PC-3 (cell line): ENCODE measurements at places on chromosomes 1 and 21.

DNA sequence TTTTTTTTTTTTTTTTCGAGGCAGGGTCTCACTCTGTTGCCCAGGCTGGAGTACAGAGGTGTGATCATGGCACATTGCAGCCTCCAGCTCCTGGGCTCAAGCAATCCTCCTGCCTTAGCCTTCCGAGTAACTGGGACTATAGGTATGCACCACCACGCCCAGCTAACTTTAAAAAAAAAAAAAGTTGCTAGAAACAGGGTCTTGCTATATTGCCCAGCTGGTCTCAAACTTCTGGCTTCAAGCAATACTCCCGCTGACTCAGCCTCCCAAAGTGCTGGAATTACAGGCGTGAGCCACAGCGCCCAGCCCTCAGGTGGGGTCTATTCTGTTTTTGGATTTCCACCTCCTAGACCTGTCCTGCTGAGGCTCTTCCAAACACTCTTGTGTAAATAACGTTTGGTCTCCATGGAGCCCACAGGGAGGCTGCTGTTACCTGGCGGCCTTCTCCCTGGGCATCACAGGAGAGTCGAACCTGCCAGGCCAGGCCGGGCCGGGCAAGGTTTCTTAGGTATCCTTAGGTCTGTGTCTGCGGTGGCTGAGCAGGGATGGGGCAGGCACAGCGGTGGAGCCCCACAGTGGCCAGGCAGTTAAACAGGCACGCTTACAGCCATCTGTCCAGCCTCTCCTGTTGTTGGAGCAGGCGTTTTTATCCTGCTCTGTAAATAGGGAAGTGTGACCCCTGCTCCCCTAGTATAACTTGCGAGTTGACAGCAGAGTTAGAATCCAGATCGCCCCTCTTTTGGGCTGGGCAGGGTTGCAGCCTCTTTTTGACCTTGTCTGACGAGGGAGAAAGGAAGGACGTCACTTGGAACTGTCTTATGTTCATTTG is 18.8 kb downstream of the PLEKHM2 start:
- DNase-seq = no peak

GRCh38 chr1:246831543-246831942 is 100.2 kb downstream of the AHCTF1 start:
- DNase-seq = no peak

DNA sequence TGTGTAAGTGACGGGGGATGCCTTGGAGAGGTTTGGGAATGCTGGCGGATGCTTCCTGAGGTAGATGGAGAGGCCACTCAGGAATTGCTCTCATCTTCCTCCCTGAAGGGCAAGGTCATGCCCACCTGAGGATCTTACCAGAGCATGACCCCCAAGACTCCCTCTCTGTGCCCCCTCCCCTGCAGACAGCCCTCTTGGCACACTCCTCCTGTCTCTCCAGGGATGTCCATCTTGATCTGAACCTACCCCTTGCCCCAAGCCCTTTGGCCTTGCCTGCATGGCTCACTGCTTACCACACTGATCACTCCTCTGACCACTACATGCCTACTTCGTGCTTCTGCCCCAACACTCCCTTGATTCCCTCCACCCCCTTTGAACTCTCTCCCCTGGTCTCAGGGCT is 17.9 kb upstream of the MPL start:
- no peak for DNase-seq

DNA sequence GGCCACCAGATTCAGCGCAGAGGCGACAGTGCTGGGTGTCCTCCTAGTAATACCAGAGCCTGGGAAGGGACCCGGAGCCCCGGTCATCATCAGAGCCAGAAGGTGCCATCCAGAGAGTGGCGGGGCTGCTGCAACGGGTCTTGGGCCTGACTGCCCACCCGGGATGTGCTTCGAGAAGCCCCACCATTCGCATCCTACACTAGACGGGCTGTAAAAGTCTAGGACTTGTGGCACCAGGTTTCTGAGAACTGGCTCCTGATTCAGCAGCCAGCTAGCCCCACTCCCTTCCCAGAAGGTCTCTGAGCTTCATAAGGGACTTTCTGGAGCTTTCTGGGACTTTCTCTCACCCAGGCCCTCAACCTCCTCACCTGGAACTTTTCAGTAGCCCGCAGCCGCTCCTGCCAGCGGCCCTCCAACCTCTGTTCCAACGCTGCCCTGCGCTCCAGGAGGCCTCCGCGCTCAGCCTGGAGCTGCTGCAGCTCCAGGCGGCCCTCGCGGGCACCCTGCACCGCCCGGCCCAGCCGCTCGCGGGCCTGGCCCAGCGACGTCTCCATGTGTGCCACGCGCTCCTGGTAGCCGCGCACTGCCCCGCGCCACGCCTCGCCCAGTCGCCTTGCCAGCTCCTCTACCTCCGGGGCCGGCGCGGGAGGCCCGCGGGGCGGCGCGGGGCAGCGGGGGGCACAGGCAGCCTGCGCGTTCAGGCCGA is 940 bp downstream of the NES start:
- no peak for DNase-seq

GRCh38 chr1:197725044-197725443 is 50.2 kb downstream of the DENND1B start:
- DNase-seq = peak; percentile 3

- DNase-seq = no peak
Measured at GRCh38 chr1:36851087-36851486, 183.2 kb downstream of the GRIK3 start.

DNA sequence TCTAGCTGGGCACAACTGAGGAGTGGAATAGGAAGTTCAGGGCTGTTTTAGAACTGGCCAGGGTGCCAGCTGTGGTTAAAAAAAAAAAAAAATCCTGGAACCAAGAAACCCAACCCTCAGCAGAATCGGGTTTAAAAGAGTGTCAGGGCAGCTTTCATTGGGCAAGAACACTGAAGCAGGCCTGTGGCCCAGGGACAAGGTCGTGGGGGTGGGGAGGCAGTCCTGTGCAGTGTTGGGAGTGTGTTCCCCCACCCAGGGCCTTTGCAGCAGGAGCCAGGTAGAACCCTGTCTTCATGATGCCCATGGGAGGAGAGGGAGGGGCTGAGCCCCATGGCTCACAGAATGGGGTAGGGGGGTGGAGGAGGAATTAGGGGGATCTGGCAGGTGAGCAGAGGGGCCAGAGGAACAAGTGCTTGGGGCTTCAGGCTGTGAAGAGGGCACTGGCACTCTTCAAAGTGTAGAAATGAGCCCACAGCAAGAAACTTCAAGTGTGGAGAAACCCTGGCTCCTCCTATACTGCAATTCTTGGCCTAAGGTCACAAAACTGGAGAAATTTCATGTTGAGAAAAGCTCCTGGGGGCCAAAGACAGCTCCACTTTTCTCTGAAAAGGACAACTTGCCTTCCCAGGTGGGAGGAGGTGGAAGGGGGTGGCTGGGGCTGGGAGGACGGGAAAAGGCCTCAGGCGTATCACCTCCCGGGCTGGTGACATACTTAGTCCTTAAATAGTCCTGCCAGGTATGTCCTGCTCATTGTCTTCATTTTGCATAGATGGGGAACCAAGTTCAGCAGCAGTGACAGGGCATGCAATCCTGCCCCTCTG is 39.3 kb downstream of the KIAA1614 start:
- DNase-seq = no peak

DNA sequence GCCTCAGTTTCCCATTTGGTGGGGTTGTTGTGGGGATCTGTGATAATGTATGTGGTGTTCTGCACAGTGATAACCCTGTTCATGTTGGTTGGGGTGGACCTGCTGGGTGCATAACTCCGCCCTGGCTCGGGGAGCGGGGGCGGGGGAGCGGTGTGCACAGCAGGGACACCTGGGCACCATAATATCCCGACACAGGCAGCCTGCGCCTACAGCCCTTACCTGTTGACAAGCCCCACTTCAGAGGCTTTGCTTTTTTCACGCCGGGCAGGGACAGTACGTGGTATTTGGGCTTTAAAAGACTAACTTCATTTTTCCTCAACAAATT is 48.0 kb upstream of the ACOT11 start:
- no peak for DNase-seq

- DNase-seq = peak; percentile 98
Measured at GRCh38 chr1:172484252-172484651, 40.4 kb upstream of the PIGC start.

DNA sequence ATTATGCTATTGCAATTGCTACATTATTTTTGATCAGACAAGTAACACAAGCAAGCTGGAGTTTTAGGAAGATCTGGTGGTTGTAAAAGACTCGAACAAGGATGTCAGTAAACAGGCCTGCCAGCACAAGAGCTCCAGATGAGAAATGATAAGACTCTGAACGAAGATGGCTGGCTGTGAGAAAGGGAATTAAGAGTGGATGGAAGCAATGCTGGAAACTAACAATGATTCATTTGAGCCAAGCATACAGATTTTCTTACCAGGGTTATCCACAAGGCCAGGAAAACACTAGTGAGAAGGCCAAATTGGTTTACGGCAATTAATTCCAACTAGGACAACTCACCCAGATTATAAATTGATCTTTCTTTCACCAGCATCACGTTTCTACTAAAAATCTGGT is 54.2 kb downstream of the NRIP1 start:
- no peak for DNase-seq

DNA sequence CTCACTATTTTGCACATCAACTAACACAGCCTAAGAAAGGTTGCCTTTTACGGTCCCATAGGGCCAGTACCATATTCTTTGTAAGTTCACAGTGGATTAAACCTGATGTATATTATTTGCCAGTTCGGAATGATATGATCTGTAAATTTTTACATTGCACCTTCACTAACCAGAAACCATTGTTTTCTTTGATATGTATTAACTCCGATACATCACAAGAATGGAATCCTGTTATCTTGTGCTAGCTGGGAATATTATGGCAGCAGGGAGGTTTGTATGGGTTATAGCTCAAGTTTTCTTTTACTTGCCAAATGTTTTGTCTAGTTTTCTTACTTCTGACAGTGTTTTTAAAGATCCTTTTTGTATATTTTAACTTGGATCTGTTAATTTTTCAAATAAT is 51.4 kb upstream of the S1PR1 start:
- DNase-seq = no peak

- peak; percentile 53 for DNase-seq
Measured at GRCh38 chr21:24852610-24853195, 754.6 kb downstream of the MRPL39 start.

DNA sequence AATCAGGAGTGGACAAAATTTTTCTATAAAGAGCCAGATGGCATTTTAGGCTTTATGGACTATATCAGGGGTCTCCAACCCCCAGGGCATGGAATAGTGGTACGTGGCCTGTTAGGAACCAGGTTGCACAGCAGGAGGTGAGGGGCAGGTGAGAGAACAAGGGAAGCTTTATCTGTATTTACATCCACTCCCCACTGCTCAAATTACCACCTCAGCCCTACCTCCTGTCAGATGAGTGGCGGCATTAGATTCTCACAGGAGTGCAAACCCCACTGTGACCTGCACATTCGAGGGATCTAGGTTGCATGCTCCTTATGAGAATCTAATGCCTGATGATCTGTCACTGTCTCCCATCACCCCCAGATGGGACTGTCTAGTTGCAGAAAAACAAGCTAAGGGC is 13.9 kb downstream of the PHTF1 start:
- DNase-seq = no peak

DNA sequence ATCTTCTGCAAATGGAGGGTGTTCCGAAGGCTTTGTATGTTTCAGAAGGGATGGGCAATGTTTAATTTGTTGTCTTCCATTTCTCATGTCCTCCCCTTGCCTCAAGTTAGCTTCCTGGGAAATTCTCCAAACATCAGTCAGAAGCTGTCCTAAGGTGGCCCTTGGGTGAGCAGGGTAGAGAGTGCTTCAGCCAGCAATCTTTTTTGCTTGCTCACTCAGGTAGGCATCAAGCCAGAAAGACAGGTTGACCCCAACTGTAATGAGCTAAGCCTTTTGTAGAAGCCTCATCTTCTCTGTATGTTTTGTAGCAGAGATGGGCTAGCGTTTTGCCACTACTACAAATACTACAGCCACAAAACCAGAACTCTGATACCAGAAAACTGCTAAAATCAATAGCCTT is 321.5 kb upstream of the FAM78B start:
- peak; percentile 65 for DNase-seq

DNA sequence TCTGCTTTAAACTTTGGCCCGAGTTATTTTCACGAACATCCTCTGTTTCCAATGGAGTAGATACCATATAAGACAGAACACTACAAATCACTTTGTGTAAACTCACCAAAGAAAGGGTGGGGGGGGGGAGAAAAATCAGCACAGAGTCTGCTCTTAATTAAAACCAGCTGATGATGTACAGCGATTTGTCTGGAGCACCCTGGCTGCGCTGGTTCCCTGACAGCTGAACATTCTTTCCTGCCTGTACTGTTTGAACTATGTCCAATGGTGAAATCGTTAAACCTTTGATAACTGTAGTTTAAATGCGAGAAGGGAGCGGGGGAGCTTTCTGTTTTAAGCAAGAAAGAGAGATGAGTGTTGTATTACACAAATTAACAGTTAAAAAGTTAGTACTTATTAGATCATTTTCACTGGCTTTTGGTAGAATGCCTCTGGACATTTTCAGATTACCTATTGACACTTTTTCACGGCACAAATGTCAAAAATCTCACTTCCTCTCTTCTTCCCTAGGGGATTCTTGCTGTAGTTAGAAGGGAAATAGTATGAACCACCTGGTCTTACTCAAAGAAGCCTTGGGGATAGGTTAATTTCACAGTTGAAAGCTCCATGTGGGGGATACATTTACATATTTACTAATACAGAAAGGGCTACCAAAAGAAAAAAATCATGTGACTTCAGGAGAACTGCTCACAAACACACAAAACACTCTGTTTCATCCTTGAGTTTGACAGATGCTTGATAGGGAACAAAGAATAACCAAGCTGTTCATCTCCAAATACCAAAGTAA is 140.2 kb upstream of the RUNX1 start:
- no peak for DNase-seq

DNA sequence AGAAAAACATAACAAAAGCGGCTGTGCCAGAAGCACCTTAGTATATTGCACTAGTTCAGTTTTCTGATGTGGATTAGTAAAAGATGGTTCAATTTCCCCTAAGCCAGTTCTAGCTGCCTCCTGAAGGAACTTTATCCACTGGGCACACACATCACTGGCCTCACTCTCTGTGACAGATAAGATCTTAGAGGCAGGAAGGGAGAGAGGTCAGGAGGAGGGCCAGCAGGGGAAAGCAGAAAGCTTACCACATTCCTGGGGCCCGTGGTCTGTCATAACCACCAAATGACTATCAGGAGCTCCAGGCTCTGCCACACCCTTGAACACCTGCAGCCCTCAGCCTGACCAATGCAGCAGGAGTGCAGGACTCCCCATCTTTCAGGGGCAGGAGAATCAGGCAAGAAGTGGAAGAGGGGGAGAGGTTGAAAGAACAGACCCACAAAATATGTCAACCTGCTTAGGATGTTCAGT is 37.8 kb downstream of the LRRC71 start:
- DNase-seq = peak; percentile 52

GRCh38 chr1:236168716-236169429 is 26.5 kb downstream of the GPR137B start:
- DNase-seq = no peak

GRCh38 chr1:197178998-197179397 is 32.5 kb upstream of the ASPM start:
- DNase-seq = peak; percentile 26
